ENCODE measurements at places on chromosomes 1 and 21.

- no peak for DNase-seq
These were observed 6.5 kb upstream of the ATP1A4 start for GRCh38 chr1:160144921-160145320.

DNA sequence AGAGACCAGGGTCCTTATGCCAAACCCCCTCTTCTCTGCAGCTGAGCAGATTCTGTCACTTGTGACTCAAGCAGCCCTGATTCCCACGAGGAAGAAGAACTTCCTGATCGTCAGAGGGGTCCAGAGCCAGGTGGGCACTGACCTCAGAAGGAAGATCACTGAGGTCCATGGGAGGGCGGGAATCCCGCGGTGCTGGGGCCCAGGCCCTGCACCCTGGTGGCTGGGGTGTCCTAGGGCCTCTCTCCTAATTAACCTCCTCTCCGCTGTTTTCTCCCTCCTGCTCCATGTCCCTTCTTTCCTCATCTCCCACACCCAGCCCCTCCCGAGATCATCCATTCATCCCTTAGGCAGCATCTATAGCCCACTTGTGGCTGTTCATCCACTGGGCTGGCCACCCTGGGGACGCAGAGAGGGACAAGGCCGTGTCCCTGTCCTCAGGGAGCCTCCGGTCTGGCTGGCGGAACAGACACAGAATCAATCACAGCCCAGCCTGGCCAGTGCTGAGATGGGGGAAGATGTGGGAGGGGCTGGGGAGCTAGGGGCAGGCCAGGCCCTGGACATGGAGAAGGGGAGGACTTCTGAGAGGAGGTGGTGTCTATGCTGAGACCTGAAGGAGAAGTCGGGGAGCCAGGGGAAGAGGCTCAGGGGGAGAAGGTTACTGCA lies 638.3 kb downstream of the MATN1 start:
- DNase-seq: no peak

- DNase-seq: no peak
These were observed 7.0 kb downstream of the PSMG1 start for GRCh38 chr21:39176271-39176709.

- no peak for DNase-seq
These were observed 327.5 kb downstream of the SETD4 start for GRCh38 chr21:35732788-35733187.

DNA sequence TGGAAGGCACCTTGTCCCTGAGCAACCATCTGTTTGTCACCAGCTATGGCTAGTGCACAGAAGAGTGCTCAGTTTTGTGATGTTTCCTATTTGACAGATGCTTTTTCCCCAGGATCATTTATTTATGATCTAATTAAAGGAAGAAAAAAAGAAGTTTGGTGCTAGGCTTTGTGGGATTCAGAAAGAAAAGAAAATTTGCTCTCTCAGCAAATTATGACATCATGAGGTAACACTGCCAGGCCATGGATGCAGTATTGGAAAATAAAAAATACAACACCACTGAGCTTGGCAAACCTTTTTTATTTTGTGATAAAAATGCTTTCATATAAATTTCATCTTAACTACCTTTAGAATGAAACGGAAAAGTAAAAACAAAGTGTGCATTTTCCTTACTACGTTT lies 15.5 kb upstream of the ADAM30 start:
- DNase-seq: no peak

- DNase-seq: no peak
These were observed 52.9 kb downstream of the MPZL1 start for GRCh38 chr1:167774710-167775109.

- DNase-seq: no peak
These were observed 87.7 kb downstream of the LACTBL1 start for GRCh38 chr1:22884806-22885530.

DNA sequence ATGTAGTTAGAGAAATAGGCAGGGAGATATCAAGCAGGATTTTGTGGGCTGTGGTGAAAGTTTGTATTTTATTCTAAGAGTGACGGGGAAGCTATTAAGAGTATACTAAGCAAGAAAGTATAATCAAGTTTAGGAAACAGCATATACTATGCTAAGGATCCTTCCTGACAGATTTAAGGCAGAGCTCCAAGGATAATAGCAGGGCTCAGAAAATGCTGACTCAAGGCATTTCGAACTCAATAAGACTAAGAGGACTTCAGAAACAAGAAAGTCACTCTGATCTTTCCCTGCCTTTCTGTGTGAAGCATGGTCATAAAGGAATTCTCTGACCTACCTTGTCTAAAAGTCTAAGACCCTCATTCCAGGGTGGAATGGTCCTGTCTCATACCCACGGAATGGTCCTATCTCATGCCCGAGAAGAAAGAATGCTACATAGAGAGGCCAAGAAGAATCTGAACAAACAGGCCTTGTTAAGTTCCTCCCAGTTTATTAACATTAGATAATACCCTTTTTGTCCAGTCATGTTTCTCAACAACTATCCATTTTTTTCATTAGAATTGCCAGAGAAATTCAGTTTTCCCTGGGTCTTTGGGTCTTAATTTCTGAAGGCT lies 59.1 kb downstream of the HFM1 start:
- no peak for DNase-seq

DNA sequence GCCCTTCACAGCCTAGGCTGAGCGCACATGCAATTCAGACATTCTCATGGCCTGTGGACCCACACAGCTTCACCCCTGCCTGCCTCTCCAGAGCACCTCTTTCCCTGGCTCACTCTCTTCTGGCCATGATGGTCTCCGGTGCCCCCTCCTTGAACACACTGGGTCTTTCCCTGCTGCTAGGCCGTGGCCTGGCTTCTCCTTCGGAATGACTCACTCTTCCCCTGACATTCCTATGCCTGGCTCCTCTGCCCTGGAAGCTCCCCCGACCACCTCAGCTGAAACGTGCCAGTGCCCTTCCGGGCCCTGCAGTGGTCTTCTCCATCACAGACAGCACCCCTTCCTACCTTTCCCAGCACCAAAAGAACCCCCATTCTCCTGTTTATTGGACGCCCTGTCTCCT lies 28.3 kb downstream of the EPHA8 start:
- DNase-seq: no peak

DNA sequence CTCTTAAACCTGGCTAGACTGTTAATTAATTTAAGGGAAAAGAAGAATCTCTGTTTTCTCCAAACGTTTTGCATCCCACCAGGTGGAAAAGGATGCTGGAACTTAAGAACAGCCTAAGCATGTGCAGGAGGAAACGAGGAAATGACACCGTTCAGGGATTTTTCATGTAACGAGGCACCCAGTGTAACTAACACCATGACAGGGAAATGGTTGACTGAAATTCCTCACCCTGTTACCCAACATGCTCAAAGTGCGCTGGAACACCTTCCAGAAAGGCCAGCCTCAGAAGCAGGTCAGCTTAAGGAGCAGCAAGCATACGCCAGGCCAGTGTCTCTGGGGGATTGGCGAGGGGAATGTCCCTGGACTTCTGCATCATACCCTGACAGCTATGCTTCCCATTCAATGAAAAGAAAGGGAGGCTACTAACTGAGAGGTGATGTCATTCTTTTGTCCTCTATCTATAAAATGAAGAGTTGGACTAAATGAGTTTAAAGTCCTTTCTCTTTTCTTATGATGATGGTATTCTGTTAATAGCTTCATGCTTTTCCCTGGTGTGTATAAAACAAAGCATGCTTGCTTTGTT lies 21.6 kb downstream of the TNN start:
- no peak for DNase-seq

GRCh38 chr1:227315629-227316346 lies 2.5 kb downstream of the CDC42BPA start:
- DNase-seq: no peak

DNA sequence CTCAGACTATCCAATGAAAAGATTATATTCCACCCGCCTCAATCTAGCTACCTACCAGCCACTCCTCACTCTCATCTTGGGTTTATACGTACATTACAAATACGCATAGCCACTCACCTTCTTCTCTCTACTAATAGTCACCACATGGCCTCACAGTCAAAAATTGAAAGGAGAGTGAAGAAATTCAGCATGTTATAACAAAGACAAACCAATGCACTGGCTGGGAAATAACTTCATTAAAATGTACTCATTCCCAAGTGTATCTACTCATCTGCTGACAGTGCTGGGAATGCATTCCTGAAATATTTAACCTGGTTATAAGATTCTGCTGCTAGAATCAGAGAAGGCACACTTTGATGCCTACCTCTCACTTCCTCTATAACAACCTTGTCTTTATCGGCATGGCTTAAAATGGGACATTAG lies 6.5 kb downstream of the ZNF644 start:
- no peak for DNase-seq

- no peak for DNase-seq
These were observed 10.2 kb upstream of the OTUD7B start for GRCh38 chr1:150020711-150021110.
